Stimulated activated CD8-positive, alpha-beta memory T cell treated with anti-CD3 and anti-CD28 coated beads, Interleukin-2, amount 100 ng/mL, for 1 hour (primary cell): ENCODE measurements at places on chromosomes 1 and 21.

- DNase-seq: no peak
Measured at GRCh38 chr1:42454403-42454802, 1.4 kb downstream of the ZMYND12 start.

GRCh38 chr1:75712306-75712705, 12.2 kb upstream of the ACADM start:
- no peak for DNase-seq

GRCh38 chr1:218502383-218502782, 157.2 kb downstream of the TGFB2 start:
- no peak for DNase-seq

GRCh38 chr1:171427852-171428471, 57.4 kb upstream of the PRRC2C start:
- no peak for DNase-seq

DNA sequence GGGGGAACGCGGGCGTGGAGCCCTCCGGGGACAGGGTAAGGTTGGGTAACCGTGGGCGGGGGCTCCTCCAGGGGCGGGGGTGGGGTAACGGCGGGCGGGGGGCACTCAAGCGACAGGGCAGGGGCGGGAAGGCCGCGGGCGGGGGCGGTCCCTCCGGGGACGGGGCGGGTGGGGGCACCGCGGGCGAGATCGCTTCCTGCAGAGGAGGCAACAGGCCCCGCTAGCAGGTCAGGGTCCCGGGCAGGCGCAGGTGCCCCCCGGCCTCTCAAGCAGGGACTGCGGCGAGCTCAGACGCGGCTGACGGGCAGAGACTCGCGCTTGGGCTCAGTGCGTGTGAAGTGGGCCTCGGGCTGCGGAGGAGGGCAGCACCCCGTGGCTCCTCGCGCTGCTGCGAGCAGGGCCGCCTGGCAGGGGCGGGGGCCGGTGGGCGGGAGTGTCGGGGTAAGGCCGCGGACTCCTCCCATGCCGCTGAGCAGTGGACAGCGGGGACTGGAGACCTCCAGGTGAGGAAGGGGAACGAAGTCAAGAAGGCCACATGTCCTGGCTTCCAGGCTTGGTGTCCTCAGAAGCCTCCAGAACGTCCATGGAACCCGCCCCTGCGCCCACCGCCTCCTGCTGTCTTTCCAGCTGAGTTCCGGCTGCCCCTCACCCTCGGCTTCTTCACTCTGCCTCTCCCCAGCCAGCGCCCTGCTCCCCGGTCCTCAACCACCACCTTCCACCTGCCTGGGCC, 627 bp upstream of the GNB1 start:
- peak; percentile 50 for DNase-seq

DNA sequence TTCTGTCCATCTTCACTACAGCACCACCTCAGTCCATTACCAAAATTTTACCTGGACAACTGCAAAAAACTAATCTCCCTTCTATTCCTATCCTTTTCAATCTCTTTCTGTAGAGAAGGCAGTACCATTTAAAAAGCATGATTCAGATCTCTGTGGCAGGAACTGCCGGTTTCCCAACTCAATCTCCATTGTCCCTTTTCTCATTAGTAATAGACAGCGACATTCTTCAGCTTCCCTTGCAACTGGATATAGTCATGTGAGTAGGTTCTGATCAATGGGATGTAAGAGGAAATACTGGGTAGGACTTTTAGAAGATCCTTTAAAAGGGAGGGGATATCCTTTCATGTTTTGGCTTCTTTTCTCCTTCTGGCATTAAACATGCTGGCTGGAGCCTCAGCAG, 74.9 kb downstream of the ADCY10 start:
- no peak for DNase-seq

GRCh38 chr1:112520166-112520565, 11.4 kb downstream of the WNT2B start:
- DNase-seq: no peak

DNA sequence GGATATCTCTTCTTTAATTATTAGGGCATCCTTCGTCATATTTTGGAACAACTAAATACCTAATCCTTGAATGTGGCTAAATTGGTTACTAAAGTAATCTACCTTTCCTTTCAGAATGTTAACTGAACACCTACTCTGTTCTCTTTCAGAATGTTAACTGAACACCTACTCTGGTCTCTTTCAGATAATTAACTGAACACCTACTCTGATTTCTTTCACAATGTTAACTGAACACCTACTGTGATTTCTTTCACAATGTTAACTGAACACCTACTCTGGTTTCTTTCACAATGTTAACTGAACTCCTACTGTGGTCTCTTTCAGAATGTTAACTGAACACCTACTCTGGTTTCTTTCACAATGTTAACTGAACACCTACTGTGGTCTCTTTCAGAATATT, 21.9 kb downstream of the RAB7B start:
- no peak for DNase-seq

- no peak for DNase-seq
Measured at GRCh38 chr1:1666526-1666925, 7.7 kb upstream of the CDK11B start.

DNA sequence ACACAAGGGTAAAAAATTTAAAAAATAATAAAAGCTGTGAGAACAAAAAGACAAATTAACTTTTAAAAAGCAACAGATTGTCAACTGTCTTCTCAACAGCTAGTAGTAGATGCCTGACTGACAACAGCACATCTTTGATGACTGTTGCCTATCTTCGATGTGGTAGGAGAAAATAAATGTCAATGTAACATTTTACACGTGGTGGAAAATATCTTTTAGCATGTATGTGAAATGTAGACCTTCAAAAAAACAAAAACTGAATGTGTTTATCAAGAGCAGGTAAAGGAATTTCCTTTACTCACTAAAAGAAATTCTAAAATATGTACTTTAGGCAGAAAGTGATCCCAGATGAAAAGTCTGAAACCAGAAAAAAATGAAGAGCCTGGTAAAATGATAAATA, 42.9 kb downstream of the CD53 start:
- no peak for DNase-seq

DNA sequence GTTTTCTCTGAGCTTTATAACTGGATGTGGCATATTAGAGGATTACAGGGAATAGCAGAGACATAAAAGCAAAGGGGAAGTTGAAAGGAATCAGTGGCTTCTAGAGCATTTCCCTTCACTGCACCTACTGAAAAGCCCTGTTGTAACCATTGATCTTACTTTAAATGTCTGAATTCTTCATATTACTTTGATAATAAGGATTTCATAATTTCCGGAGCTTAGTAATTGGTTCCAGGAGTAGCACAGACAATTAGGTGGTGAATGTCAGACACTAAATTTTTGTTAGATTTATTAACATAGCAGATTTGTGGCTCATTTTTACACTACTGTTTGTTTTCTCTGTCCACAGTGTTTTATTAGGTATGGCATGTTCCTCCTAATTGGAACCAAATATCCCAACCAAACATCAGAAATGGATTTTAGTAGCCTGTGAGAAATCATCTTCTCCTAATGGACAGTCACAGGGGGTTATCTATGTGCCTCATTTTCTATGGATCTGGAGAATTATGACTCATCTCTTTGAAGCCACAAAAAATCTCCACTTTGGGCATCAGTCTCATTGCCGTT, 100.5 kb downstream of the GIPC2 start:
- DNase-seq: no peak

DNA sequence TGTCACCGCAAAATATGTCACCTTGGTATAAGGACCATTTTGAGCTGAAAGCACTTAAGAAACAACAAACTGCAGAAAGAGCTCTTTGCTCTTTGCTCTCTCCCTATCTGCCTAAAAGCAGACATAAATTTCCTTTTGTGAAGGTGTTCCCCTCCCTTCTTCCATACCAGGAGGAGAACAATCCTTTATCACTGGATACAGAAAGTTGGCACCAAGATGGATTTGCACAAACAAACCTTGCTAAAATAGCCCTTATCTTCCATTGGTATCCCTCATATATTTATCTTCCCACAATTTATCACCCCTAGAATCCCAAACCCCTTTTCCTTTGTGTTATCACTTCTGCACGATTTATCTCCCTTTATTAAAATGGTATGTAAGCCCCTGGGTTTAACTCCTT, 51.4 kb downstream of the DPYD start:
- DNase-seq: no peak

DNA sequence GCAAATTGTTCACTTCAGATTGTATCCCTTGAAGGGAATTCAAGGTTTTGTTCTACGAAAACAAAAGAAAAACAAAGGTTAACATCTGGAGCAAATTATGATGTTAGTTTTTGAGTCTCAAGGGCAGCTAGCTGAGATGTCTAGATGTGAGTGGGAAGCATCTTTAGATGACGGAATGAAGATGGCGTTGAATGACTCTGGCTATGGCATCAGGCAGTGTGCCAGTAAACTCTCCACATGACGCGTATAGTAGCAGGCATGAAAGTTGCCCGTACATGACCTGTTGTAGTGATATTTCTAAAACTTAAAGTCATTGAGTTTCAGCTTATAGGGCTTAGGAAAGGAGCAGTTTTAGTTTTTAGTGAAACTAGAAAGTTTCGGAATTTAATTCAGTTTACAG, 12.3 kb upstream of the SDC3 start:
- DNase-seq: no peak

DNA sequence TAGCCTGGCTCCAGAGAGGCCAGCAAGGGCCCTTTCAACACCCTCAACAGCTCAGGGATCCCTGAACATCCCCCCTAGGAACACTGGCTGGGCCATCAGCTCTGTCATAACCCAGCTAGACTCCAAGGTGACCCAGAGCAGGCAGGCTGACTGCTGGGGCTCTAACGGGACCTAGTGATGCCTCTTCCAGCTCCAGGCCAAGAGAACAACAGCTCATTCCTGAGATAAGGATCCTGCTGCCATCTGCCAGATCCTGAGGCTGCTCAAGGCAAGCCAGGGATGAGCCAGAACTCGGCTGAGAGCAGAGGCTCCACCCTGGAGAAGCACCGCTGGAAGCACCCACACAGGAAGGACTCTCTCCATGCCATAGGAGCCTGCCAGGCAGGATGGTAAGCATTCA, 2.0 kb downstream of the VSIG8 start:
- DNase-seq: no peak

GRCh38 chr1:204831186-204831585, 39.5 kb upstream of the NFASC start:
- DNase-seq: no peak

DNA sequence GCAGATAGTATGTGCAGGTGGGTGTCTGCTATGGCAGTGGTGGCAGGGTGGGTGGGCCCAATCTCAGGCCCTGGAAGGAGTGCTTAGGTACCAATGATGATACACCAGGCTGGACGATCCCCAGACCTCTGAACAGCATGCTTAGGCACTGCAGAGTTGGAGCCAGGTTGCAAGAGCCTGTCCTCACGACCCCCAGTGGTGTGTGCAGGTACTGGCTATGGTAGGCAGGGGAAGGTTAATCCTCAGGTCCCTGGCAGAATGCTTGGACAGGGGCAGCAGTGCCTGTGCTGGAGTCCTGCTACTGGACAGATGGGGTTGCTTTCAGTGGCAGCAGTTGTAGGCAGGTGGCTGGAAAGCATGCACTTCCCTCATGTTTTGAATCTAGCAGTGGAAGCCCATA, 100.5 kb upstream of the NEK7 start:
- DNase-seq: no peak

GRCh38 chr1:3857791-3858129, 484 bp downstream of the DFFB start:
- DNase-seq: no peak

- no peak for DNase-seq
Measured at GRCh38 chr1:114219172-114219868, 65.7 kb upstream of the SYT6 start.

DNA sequence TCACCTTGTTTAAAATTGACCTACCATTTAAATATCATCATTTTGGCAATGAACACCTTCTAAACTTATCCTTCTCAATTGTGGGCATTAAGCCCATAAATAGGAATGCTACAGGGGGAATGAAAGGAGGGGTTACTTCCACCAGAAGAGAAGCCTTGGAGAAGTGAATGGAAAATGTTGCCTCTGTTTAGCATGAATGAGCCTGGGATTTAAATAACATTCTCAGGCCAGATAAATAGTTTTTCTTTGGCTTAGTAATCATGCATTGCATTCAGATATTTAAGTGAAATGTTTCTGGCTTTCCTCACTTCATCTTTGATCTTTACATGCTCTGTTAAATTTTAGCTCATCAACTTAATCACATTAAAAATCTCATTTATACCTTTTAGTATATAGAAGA, 284.3 kb upstream of the FMN2 start:
- DNase-seq: no peak

DNA sequence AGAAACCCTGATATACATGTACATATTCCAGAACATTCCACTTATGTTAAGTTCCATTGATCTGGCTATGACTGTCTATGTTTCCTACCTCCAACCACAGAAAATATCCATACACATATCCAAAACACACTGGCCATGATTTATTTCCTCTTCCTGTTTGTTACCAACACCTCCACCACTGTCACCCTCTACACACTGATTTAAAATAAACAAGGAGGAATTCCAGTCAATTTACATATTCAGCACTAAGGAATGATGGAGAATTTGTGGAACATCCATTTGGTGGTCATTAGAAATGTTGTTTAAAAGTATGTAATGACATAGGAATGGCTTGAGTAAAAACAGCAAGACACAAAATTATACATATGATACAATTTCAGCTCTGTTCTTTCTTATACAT, 5.5 kb upstream of the STX6 start:
- no peak for DNase-seq

GRCh38 chr1:2232255-2232915, 4.3 kb downstream of the SKI start:
- no peak for DNase-seq

- DNase-seq: no peak
Measured at GRCh38 chr1:210455840-210456603, 127.3 kb downstream of the HHAT start.

DNA sequence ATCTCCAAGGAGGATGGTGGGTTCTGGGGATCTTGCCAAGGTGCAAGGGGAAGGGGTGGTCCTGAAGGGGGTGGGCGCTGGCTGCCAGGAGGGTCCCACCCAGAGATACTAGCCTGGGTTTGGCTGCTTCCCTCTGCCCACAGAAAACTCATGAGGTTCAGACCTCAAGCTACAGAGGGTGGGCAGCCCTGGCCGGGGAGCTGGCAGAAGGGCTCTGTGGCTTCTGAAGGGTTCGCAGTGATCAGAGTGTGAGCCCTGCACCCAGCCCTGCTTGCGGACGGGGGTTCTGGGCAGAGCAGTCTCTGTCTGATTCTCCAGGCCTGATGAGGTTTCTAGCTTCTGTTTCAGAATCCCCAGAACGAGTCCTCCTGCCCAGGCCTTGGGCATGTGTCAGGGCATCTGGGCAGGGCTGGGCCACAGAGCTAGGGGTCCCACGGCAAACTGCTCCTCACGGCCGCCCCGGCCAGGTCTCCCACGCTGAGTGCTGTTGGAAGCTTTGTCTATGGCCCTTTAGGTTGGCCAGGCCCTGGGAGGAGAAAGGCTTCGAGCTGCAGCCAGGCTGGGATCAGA, 635 bp upstream of the MMEL1 start:
- DNase-seq: no peak

DNA sequence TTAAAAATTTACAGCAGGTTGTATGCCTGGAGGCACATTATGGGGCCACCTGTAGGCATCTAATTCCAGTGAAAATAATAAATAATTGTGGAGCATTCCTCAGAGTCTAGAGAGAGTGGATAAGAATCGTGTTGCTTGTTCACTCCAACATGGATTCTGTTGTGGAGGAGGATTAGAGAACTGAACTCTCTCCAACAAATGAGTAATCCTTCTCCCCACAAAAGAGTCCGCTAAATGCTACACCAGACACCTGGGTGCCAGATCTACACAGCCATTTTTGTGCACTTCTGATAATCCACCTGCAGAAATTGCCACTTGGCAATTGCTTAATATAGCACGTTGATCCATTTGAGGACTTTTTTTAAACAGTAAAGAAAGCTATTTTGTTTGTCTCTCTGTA, 113.7 kb upstream of the DPYD start:
- no peak for DNase-seq

- no peak for DNase-seq
Measured at GRCh38 chr1:45009956-45010854, 919 bp downstream of the HECTD3 start.

GRCh38 chr1:150576794-150577556, 2.4 kb downstream of the MCL1 start:
- no peak for DNase-seq
